Activated naive CD4-positive, alpha-beta T cell treated with anti-CD3 and anti-CD28 coated beads for 36 hours (primary cell): ENCODE measurements at places on chromosomes 11 and 22. TPM values are rescaled to one million over a fixed set of nuclear protein-coding genes. Genes with fewer than 3 reads are reported as not detected.

DNA sequence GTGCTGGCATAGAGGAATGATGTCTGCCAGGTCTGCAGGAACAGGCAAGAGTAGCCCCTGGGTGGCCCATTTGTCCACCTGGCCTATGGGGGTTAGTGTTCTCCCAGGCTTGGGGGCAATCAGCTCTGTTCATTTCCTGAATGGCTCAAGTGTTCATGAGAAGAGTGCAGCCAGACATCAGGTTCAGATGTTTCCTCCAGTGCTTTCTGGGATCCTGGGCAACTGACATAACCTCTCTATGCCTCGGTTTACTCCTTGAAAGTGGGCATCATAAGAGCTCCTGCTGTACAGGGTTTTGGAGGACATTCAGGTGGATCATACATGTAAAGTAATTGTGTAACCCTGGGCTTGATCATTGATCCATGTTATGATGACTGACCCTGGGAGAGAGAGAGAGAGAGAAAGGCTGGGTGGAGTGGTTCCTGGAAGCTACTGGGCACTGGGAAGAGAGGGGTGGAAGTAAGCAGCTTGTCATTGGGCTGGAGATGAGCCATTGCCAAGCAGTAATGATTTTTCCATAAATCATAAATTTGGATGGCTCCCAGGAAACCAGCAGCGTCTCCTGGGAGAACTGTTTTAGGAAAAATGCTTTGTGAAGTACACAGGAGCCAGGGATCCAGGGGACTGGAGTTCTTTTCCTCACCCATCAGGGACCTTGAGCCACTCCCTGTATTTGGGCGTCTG, 30.2 kb upstream of the ACCSL start:
- H3K36me3 ChIP-seq, result peaks cover 1% of the 10 kb centered on the region
- peaks cover 6% of the 10 kb centered on the region for H3K27me3 ChIP-seq
- no peaks in the 10 kb centered on the region for H3K4me1 ChIP-seq
- no peak for DNase-seq

GRCh38 chr22:29382580-29383302, 5.6 kb downstream of the AP1B1 start:
- no peak overlapping the region for H3K4me3 ChIP-seq
- no peak overlapping the region for H3K27ac ChIP-seq
- DNase-seq, result no peak
- no peaks in the 10 kb centered on the region for H3K27me3 ChIP-seq
- peaks cover 4% of the 10 kb centered on the region for H3K36me3 ChIP-seq
- H3K4me1 ChIP-seq, result peaks cover 57% of the 10 kb centered on the region

GRCh38 chr11:7032692-7033091, 12.4 kb downstream of the NLRP14 start:
- H3K4me3 ChIP-seq, result no peak overlapping the region
- no peak overlapping the region for H3K27ac ChIP-seq
- H3K36me3 ChIP-seq, result no peaks in the 10 kb centered on the region
- DNase-seq, result no peak

CHRM1 gene
- total RNA-seq, result not detected

DNA sequence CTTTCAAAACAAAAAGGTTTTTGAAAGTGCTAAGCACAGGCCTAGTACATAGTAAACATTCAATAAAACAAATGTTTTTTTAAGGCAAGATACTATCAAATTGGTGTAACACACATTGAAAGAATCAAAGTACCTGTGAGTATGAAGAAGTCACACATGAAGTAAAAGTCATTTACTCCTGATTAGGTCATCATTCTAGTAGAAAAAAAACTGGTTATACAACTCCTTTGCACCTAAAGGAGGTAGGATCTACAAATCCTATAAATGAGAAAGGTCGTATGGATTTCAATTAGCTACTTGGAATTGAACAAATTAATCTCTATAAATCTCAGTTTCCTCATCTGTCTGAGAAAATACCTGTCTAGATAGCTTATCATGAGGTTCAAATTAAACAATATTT, 80.8 kb downstream of the SIK3 start:
- no peak overlapping the region for H3K4me3 ChIP-seq
- no peak for DNase-seq
- no peak overlapping the region for H3K27ac ChIP-seq
- no peaks in the 10 kb centered on the region for H3K36me3 ChIP-seq

DNA sequence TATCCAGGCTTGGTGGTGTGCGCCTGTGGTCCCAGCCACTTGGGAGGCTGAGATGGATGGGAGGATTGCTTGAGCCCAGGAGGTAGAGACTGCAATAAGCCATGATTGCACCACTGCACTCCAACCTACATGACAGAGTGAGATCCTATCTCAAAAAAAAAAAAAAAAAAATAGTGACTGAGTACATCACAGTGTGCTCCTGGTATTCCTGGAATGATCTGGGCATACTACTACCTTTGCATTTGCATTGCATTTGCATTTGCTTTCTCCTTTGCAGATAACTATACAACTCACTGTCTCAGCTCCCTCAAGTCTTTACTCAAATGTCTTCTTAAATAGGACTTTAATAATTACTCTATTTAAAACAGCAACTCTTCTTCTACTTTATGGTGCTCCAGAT, 51.8 kb downstream of the DLG2 start:
- no peak overlapping the region for H3K4me3 ChIP-seq
- no peak for DNase-seq
- no peaks in the 10 kb centered on the region for H3K4me1 ChIP-seq
- peaks cover 8% of the 10 kb centered on the region for H3K27me3 ChIP-seq
- no peaks in the 10 kb centered on the region for H3K36me3 ChIP-seq
- no peak overlapping the region for H3K27ac ChIP-seq

- H3K4me3 ChIP-seq, result peak overlapping the region; percentile 84
- peak; percentile 90 for DNase-seq
- H3K36me3 ChIP-seq, result peaks cover 7% of the 10 kb centered on the region
- H3K27ac ChIP-seq, result peak overlapping the region; percentile 95
- peaks cover 12% of the 10 kb centered on the region for H3K27me3 ChIP-seq
- peaks cover 22% of the 10 kb centered on the region for H3K4me1 ChIP-seq
Measured at GRCh38 chr22:30435674-30436126, 10.1 kb downstream of the MTFP1 start.

DNA sequence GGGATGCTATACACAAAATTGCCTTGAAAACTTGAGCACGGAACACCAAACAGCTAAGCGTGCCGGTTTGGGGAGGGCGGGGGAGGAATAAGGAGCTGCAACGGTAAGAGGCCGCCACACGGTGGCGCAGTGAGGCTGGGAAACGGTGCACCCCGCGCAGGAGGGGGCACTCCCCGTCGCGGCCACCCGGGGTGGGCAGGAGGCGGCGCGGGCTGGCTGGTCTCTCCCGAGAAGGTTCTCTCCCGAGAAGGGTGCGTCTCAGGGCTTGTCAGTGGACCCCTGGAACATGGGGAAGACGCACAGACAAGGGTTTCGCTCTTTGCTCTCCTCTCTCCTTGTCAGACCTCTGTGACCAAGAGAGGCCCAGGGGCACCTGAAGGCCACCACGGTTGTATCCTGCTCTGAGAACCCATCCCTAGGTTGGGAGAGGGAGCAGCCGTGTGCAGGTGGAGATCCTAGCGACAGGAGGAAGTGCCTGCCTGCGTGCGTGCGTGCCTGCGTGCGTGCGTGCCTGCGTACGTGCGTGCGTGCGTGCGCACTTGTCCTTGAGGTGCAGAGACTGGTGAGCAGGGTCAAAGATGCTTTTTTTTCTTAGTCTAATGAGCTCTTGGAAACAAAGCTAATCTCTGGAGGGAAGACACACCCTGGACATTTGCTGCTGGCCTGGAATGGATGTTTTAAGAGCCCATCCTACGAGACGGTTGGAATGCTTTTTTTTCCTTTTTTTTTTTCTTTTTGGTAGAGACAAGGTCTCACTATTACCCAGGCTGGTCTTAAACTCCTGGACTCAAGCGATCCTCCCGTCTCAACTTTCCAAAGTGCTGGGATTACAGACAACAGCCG, 18.1 kb upstream of the JAM3 start:
- peaks cover 9% of the 10 kb centered on the region for H3K27me3 ChIP-seq
- peak overlapping the region; percentile 76 for H3K27ac ChIP-seq
- H3K4me3 ChIP-seq, result peak overlapping the region; percentile 59
- H3K4me1 ChIP-seq, result no peaks in the 10 kb centered on the region
- H3K36me3 ChIP-seq, result no peaks in the 10 kb centered on the region
- peak; percentile 74 for DNase-seq

DNA sequence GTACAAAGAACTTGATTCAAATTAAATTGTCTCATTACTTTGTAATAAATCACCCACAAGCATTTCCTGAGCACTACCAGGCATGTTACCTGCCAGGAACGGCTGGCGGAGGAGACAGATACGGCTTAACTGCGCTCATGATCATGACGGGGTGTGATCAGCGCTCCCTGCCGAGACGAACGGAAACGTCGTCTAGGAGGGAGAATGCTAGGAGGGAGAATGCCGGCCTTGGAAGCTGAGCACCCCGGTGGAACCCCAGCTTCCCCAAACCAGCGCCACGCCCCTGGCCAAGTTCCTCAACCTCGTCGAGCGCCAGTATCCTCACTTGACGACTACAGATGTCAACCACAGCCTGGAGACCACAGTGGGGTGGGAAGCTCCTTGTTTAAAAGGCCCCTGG, 272.8 kb downstream of the CTTN start:
- H3K36me3 ChIP-seq, result no peaks in the 10 kb centered on the region
- DNase-seq, result no peak

- H3K27ac ChIP-seq, result no peak overlapping the region
- H3K36me3 ChIP-seq, result no peaks in the 10 kb centered on the region
- peaks cover 2% of the 10 kb centered on the region for H3K27me3 ChIP-seq
- no peak overlapping the region for H3K4me3 ChIP-seq
- no peak for DNase-seq
Measured at GRCh38 chr22:49400941-49401598, 426.6 kb downstream of the BRD1 start.

DNA sequence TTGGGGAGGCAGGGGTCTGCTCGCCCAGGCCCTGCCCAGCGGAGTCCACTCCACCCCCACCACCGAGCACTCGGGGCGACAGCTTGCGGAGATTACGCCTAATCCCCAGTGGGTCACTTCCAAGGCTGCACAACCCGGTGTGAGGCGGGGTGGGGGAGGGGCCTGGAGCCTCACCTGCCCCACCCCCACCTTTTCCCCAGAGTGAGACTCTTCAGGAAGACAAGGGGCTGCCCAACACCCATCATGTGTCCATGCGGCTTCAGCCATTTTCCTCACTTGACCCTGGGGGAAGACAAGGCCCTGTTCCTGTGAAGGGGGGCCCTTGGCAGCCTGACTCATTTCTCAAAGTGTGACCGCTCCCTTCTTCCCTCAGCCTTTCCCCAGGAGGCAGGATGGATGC, 12.5 kb downstream of the SYNGR1 start:
- H3K27me3 ChIP-seq, result no peaks in the 10 kb centered on the region
- no peak overlapping the region for H3K27ac ChIP-seq
- H3K36me3 ChIP-seq, result no peaks in the 10 kb centered on the region
- H3K4me1 ChIP-seq, result no peaks in the 10 kb centered on the region
- no peak for DNase-seq

DNA sequence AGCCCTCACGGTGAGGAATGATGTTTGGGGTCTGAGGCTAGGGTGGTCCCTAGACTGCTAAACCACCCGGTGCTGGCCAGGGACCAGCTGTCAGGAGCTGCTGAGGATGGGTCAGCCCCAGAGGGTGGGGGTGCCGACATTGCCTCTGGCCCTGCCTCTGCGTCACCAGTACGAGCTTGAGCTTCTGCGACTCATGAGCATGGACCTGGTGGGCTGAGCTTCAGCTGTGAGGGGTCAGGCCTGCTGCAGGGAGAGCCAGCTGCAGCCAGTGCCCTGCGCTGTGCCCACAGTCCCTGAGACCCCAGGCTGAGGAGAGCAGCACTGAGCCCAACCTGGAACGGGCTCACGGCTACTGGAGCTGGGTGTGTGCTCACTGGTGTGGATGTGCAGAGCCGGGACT, 7.0 kb downstream of the DERL3 start:
- H3K27ac ChIP-seq, result no peak overlapping the region
- no peaks in the 10 kb centered on the region for H3K4me1 ChIP-seq

DNA sequence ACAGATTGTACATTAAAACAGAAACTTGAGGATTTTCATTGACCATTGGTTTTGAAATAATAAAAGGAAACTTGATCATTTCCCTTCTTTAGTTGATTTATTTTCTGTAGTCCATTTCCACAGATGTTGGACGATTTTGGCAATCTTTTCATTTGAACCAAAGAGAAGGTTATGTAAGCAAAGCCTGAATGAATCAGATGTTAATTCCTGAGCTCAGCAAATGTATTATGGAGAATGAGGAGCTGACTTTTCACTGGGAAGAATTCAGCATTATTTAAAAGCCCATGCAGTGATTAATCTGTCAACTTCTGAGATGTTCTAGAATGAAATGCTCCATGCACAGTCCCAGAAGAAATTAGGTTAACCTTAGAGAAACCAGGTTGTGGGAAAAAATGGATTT, 29.0 kb downstream of the ELMOD1 start:
- peaks cover 25% of the 10 kb centered on the region for H3K27me3 ChIP-seq
- H3K4me3 ChIP-seq, result no peak overlapping the region
- DNase-seq, result no peak
- H3K36me3 ChIP-seq, result no peaks in the 10 kb centered on the region

DNA sequence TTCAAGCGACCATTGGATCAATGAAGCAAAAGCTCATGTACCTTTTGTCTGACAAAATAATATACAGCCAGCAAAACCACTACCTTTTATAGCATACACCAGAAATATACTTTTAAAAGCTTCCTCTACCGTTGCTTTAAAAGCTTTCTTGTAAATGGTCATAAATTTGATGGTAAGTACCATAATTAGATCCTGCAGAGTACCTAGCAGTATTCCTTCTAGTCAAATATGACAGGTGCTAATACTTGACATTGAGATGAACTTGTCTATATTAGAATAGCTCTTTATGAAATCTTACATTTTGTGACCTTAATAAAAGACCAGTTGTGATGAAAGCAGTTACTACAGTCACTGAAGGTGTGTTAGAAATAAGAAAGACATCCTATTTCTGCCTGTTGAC, 340.5 kb upstream of the ANO3 start:
- no peaks in the 10 kb centered on the region for H3K4me1 ChIP-seq
- no peaks in the 10 kb centered on the region for H3K27me3 ChIP-seq
- H3K36me3 ChIP-seq, result no peaks in the 10 kb centered on the region
- no peak overlapping the region for H3K27ac ChIP-seq

H19 gene
- total RNA-seq, result not detected

DNA sequence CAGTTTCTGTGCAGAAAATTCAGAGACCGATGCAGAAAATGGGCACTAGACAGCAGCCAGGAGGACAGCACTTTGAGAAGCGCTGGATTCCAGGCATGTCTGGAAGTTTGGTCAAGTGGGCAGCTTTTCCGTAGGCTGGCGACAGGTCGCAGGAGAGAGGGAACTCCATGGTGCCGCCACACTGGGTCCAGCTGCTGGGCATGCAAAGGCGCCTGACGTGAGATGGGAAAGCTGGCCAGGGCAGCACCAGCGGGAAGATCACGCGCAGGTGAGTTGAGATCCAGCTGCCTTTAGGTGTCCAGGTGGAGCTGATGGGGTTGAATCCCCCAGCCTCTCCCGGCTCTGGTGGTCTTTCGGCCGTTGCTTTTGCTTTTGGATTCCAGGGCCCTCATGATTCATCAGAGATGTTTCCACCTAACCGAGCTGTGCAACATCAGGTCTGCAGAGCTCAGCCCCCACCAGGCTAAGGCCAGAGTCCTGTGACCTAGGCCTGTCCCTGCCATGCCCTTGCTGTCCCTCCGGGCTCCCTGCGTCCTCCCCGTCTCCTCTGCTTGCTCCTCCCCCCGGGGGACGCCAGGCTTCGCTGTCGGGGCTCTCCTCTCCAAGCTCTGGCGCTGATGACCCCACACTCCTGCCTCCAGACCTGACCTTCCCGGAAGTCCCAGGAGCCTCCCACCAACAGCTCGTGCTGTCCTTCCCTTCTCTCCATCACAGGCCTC, 1001.7 kb downstream of the BRD1 start:
- H3K4me3 ChIP-seq, result no peak overlapping the region
- no peaks in the 10 kb centered on the region for H3K4me1 ChIP-seq
- no peaks in the 10 kb centered on the region for H3K36me3 ChIP-seq
- H3K27ac ChIP-seq, result no peak overlapping the region
- peaks cover 9% of the 10 kb centered on the region for H3K27me3 ChIP-seq

AIP gene
- 163 TPM for total RNA-seq
